ENCODE measurements at places on chromosomes 7 and 10.

DNA sequence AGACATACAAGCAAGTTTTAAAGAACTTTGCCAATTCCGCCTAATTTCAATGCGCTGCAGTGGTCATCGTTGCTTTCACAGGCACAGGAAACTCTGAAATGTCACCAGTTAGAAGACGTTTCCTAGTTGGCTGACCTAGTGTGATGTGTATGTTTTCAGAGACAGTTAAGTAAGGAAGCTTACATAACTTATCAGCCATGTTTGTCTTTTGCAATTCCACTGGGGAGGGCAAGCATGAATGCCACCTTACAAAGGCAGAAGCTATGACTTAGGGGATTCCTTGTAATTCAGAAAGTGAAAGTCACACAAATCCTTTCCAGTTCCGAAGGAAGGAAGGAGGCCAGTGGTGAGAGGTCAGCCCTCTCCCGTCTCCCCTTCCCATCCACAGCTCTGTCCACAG lies 15.0 kb upstream of the NPS start:
- DNase-seq = no peak

DNA sequence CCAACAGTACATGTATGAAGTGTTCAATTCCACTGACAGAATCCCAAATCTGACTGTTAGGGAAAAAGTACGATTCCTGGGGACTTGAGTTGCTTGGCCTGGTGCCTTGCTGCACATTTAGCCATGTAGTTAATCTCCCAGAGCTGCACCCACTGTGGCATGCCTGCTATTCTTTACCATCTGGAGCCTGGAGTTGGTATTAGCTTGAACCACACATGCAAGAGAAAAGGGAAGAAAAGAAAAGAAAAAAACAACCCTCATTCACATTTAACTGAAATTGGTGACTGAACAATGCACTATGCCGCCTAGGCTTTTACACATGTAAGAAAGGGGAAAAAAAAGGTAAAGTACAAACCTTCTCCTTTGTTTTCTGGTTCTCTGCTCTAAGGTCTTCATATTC lies 26.1 kb downstream of the SHTN1 start:
- DNase-seq = no peak

GRCh38 chr10:84191106-84191505 lies 3.2 kb upstream of the CDHR1 start:
- DNase-seq = no peak

DNA sequence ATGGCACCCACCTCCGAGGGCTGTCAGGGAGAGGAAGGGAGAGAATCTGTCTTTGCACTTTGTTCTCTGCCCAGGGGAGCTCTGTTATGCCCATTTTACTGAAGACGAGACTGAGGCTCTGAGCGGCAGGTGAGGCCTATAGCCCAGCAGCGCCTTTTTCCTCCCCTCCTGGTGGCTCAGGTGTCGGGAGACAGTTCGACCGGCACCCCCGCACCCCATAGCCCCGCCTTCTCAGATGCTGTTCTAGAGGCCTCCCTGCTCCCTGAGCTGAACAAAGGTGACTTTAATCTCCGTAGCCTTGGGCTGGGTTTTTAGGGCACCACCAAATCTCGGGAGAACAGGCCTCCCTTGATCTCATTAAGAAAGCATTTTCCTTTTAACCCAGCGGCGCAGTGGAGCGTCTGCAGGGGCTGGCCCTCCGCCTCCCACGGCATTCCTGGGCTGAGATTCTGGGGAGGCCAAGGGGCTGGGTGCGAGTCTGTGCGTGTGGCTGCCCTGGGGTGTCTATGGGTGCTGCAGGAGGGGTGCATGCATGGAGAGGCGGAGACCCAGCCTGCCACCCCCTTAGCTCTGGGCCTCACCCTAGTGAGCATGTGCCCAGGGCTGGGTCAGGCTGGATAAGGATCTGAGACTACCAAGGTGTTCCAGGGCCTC lies 3.3 kb downstream of the LFNG start:
- no peak for DNase-seq

GRCh38 chr10:97683556-97684367 lies 3.3 kb downstream of the AVPI1 start:
- no peak for DNase-seq

- no peak for DNase-seq
Observed at GRCh38 chr10:76037531-76038155, 606.2 kb downstream of the LRMDA start.

GRCh38 chr7:16268821-16269768 lies 152.2 kb downstream of the CRPPA start:
- no peak for DNase-seq

DNA sequence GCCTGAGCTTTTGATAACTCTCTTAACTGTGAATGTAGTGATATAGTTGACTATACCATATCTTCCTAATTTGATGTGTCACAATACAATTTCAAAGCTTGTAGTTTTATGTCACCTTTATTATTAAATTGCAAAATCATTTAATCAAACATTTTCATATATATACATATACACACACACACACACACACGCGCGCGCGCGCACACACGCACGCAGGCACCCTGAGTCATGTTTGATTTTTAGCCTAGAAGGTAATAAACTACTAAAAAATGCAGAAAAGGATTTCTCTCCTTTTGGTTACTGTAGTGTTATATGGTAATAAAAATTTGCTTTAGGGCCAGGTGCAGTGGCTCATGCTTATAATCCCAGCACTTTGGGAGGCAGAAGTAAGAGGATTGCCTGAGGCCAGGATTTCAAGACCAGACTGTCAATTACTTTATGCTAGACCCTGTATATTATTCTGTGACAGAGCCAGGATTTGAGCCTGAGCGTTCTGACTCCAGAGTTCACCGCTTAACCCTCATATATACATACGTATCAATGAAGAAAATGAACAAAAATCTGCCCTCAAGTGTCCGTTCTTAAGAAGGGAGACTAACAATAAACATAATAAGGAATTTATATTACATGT lies 89.6 kb downstream of the PODXL start:
- DNase-seq = no peak

DNA sequence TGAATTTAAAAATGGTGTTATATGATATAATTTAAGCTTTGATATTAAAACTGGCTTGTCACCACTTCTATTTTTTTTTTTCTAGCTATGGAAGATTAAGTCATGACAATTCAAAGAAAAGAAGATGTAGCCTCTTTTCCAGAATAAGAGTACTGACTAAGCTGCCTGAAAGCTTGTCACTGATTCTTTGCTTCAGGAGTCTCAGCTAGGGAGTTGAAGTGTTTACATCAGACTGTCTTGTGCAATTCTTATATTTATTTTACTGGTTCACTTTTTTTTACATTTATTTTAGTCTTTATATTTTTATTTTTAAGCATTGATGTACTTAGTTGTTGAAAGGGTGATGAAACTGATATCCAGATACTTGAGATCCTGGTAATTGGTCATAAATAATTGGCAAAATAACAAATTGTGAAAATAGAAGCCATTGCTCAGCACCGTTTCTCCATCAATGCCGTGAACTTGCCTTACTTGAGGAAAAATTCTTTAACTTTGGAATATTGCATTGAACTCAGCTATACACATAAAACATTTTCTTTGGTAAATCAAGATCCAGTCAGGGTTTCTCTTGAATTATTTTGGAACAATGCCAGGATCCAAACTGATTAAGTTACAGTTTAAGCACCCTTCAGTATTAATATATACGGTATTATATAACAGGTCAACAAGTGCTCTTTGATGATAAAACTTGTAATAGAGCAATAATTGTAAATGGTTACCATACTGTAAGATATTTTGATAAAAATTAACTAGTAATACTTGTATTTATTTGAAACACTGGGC lies 156.4 kb downstream of the PHTF2 start:
- DNase-seq = no peak

DNA sequence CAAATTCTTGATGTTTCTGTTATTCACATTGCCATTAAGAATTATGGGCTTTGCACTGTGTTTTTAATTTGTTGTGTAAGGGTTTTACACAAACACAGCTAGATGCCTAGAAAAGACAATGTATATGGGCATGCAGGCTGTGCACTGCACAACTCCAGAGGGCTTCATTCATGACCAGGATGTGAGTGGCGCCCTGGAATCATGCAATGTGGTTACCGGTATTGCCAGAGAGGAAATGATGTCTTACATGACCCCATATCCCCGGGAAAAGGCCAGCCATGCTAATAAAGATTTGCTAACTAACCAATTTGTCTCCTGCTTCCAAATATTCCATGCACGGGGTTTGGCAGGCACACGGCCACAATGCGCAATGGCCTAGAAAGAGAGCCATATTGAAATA lies 16.9 kb downstream of the KCNMA1 start:
- no peak for DNase-seq

- no peak for DNase-seq
Observed at GRCh38 chr7:2688409-2689342, 674 bp downstream of the AMZ1 start.

- no peak for DNase-seq
Observed at GRCh38 chr7:69996121-69996520, 397.8 kb downstream of the AUTS2 start.

DNA sequence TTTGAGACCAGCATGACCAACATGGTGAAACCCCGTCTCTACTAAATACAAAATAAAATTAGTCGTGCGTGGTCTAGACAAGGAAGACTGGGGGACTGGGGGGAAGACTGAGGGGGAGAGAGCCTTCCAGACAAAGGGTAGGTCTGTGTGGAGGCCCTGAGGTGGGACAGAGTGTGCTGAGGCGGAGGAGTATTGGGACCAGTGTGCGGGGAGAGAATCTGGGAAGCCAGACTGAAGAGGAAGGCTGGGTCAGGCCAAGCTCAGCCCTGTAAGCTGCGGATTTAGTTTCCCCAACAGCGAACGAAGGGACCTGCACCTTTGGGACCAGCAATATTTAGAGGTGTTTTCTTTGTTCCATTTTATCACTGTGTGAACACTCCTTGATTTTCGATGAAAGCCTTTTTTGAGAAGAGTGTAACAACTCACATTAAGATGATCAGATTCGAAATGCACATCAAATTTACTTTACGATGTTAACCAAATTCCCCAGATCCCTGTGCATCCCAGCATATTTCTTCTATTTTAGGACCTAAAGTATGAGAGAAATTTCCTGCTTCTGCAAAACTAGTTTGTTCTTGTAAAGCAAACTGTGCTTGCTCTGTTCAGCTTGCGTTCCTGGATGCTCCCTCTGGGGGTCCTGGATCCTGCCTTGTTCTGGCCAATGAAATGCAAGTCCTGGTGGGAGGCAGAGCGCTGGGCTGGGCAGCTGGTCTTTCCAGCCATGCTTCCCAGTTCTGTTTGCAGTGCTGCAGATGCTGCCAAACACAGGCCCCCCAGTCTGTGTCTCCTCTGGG lies 39.4 kb downstream of the PLAU start:
- DNase-seq = no peak

DNA sequence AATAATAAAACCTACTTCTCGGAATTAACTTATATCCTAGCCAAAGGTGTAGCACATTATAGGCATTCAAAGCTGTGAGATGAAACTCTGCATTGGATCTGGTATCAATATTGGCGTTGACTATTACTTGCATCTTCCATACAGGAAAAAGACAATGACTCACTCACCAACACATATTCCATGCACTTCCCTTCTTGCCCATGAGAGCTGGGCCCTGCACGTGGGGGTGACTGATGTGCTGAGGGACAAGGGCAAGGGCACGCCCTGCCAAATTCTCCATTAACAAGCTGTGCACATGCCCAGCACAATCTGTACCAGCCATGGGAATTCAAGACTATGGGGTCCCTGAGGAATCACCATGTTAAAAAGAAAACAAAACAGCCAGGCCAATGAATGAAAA lies 188.1 kb upstream of the PDE1C start:
- no peak for DNase-seq

- DNase-seq = no peak
Observed at GRCh38 chr7:132230462-132230861, 345.8 kb downstream of the PLXNA4 start.

DNA sequence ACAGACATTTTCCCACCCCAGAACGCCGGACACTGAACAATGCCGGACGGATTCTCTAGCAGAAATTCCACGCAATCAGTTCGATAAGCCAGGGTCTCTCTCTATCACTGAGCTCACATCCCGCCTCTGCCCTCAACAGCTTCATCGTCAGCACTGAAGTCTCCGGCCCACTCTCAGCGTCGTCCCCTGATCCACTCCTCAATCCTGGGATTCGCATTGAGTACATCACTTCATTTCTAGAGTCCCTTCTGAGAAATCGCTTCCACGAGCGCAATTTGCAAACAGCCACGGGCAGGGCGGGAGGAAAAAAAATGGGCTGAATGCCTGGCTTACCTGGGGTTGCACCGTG lies 365 bp downstream of the YME1L1 start:
- DNase-seq = peak; percentile 4

DNA sequence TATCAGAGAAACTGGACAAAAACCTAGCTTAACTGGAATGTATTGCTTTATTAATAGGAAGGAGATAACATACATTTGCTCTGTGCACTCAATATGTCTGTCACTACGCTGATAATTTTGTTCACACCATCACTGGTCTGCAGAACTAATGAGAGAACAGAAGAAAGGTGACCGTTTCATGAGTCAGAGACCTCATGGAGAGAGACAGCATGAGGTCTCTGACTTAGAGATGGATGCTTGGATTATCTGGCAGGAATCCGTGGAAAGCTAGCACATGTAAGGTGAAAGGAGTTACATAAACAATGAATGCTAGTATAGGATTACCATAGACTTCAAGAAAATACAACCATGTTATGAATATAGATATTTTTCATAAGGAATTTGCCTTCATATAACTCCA lies 947.3 kb downstream of the IPMK start:
- no peak for DNase-seq

GRCh38 chr7:51263631-51264484 lies 52.8 kb downstream of the COBL start:
- DNase-seq = no peak

- no peak for DNase-seq
Observed at GRCh38 chr7:1040790-1041189, 3.6 kb upstream of the GPR146 start.

GRCh38 chr10:110561292-110561691 lies 6.2 kb upstream of the SMC3 start:
- DNase-seq = no peak

GRCh38 chr7:80392229-80393169 lies 119.4 kb downstream of the GNAT3 start:
- no peak for DNase-seq
